ENCODE measurements at places on chromosomes 5 and 9. TPM values are rescaled to one million over a fixed set of nuclear protein-coding genes. Genes with fewer than 3 reads are reported as not detected.

Gene RASGEF1C
- polyA plus RNA-seq = 0.57 TPM

GRCh38 chr5:150637245-150638052 is 3.0 kb upstream of the SYNPO start:
- DNase-seq = no peak

Gene TMEM174
- polyA plus RNA-seq = 17.2 TPM

Gene UBLCP1
- polyA plus RNA-seq = 55.0 TPM

DNA sequence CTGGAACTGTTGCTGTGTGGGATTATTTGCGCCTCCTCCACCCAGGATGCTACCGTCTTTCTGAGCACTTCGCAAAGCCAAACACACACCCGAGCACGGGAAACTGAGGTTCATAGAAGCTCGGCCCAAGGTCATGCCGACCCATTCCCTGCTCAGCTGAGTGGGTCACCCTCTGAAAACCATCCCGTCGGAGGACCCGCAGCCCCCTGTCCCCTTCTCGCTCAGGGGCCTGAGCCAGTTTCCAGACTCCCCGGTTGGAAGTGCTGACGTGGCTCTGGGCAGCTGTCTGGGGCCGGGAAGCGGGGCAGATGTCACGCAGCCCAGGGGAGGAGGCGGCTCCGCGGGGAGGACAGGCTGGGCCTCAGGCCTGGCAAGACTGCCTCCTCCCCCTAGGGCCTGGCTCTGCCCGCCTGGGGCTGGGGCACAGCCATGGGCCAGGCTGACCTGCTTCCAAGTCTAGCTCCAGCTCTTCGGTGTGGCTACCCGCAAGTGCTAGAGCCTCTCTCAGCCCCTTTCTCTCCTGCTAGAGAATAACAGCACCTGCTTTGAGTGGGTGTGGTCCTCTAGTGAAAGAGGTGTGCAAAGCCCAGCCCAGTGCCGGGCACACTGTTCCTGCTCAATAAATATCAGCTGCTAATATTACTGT is 9.9 kb upstream of the CXXC5 start:
- DNase-seq = no peak

DNA sequence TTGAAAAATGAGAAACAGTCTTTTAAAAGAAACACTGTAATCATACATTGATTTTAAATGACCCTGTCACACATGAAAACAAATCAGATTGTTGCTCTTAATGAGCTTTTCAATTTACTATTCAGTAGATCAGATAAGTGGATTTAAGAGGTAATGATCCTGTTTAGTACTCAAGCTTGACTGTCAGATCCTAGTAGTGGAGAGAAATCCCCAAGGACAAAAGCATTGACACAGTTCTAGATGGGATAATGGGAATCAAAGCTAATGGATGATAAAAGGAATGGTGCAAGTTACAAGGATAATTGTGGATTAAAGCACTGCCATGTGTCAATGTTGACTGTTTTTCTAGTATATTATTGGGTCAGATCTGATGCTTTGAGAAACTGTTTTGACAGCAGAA is 142.3 kb upstream of the TLX3 start:
- no peak for DNase-seq

DNA sequence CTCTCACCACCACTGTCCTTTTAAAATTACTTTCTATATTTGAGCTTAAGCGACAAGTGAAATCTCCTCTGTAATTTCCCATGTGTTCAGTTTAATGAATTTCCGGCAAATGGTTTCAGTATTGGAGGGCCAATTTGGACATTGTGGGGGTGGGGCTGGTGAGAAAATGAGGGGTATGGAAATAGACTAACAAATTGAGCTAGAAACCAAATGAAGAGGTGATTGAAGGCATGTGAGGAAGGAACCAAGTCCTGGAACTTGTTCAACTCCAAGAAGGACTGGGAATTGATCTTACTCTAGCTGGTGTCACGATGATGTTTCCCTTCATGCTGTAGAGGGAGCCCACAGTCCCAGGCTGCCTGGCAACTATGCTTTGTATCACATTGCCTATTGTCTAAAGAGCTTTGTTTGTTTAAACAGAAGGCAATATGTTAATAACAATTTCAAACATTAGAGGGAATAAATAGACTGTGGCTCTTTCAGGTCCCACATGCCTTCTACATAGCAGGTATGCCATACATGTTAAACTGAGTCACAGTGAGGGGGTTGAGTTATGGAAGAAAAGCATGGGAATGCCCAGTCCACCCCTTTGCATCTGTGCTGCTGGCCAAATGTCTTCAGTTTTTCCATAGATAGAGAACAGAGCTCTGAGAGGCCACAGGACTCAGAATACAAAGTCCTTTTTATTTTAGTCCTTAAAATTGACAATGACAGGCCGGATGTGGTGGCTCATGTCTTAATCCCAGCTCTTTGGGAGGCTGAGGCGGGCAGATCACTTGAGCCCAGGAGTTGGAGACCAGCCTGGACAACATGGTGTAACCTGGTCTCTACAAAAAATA is 25.0 kb upstream of the MATR3 start:
- DNase-seq = no peak

Gene OMD
- 2.8 TPM for polyA plus RNA-seq

Gene SLU7
- 73.0 TPM for polyA plus RNA-seq

DNA sequence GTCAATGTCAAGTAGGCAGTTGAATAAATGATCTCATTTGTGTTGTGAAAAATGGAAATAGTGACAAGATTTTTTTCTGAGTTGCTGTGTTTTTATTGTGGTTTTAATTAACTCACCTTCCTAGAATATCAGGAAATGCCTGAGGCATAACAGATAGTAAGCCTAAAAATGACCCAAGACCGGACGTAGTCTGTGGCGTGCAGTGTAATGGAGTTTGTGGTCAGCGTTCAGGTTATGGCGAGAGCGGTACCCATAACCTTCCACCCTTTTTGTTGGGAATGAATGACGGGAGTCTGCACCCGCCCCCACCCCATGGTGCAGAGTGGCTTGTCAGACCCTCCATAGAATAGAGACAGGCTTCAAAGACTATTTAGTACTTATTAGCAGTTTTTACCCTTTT is 119.3 kb downstream of the GALNT10 start:
- DNase-seq = no peak

Gene PPP2R2B
- polyA plus RNA-seq = 15.4 TPM

- DNase-seq = no peak
Measured at GRCh38 chr5:181222630-181223057, 437 bp upstream of the TRIM41 start.

- DNase-seq = no peak
Measured at GRCh38 chr9:118674942-118675341, 694.3 kb downstream of the BRINP1 start.

DNA sequence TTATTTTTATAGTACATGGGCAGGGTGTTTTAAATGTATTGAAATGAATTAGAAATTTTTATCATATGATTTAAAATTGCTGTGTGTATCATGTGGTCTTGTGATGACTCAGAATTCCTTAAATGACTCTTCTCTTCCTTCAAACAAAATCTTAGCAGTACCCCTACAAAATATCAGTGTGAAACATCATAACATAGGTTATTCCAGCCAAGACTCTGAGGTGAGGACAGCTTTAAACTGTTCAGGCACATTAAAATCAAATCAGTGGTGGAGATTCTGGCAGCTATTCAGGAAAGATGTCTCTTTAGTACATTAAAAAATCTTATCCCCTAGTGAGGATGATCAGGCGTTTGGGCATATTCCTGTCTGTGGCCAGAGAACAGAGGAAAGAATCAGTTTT is 174.0 kb downstream of the MAN2A1 start:
- no peak for DNase-seq

Gene WDR38
- 0.35 TPM for polyA plus RNA-seq

GRCh38 chr9:82997476-82998140 is 65.3 kb downstream of the RASEF start:
- DNase-seq = no peak

- DNase-seq = peak; percentile 30
Measured at GRCh38 chr9:7273575-7273974, 515.8 kb downstream of the KDM4C start.

DNA sequence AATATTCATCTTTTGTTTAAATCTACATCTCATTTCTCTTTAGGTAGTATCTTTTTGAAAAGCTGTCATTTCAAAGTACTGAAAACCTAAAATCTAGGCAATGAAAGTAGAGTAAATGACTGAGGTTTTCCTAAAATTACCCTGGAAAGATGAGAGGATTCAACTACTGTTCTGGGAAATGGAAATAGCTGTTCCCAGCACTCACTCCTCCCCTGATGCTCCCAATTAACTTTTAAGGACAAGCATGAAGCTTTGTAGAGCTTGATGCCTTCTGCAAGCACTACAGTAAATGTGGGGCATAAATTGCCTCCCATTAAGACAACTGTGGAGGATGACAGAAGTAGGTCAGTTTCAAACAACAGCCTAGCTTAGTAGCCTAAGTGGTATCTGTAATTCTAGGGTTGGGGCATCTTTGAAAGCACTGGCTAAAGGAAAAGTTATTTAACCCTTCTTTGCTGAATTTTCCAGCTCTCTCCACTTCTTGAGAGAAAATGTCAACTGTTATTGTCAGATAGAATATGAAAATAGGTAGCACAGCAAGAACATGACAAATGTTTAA is 100.2 kb upstream of the GNA14 start:
- DNase-seq = no peak

GRCh38 chr9:26786564-26786963 is 106.0 kb downstream of the CAAP1 start:
- DNase-seq = no peak

- DNase-seq = no peak
Measured at GRCh38 chr5:172437445-172438318, 16.6 kb downstream of the SH3PXD2B start.

GRCh38 chr9:33506626-33507370 is 17.3 kb upstream of the ANKRD18B start:
- DNase-seq = no peak

DNA sequence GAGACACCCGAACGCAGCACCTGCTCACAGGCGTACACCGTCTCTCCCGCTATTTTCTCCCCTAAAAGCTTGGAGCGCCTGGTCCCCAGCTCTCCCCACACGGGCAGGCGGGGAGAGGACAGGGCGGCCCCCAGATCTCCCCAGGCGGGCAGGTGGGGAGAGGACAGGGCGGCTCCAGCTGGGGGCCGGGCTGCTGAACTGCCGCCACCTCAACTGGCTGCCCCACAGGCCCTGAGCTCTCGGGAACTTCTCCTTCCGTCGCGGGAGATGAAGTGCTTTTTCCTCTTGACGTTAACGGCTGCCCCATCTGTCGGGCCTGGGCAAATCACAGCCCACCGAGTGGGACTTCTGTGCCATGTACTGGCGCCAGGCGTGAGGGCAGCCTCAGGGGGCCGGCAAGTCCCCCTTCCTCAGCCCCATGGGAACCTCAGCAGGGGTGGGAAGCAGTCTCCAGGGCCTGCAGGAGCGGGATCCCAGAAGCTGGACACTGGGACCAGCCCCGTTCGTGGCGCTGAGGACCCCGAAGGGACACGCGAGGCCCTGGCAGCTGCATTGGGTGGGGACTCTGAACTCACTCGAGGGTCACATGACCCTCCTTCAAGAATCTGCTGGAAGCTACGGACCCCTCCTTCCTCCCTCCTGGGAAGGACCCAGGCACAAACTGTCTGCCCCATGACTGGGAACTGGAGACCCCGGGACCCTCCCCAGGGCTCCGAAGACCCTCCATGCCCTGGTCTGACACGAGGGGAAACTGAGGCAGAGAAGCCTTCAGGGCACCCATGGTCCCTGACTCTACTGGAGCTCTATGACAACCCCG is 5.7 kb upstream of the EGFL7 start:
- DNase-seq = no peak

DNA sequence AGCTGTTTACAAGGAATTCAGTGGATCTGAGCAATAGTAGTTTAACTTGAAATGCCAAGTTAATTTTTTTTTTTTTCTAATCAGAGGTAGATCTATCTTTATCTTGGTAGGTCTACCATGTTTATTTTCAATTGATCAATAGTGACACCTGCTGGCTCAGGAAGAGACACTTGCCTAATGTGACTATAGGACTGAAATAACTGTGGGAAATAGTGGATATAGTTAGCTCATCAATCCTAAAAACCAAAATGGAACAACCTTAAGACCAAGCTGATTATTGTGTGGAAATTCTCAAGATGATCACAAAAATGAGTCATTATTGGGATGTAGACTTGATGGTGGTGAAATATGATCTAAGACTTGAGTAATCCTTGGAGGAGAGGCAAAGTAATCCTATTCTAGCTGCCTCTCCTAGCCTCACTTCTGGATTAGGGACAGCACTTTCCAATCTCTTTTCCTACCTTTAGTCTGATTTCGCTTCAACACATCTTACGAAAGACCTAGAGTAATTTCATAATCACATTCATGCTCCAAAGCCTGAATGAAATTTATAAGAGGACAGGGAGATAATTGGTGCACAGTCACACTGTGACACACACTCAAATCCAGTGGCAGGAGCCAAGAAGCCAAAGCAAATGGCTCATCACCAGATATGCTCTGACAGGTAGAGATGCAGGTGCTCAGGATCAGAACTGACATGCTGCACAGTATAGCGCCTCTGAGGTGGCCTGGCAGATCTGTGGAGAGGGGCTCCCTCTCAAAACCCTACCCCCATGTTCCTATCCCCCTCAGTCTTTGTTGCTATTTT is 156.3 kb downstream of the HMHB1 start:
- no peak for DNase-seq

Gene PTPRD
- 114 TPM for polyA plus RNA-seq

Gene PLEKHG4B
- polyA plus RNA-seq = 14.6 TPM

GRCh38 chr5:173833196-173833985 is 54.8 kb upstream of the CPEB4 start:
- DNase-seq = no peak

Gene GNAQ
- 65.1 TPM for polyA plus RNA-seq

DNA sequence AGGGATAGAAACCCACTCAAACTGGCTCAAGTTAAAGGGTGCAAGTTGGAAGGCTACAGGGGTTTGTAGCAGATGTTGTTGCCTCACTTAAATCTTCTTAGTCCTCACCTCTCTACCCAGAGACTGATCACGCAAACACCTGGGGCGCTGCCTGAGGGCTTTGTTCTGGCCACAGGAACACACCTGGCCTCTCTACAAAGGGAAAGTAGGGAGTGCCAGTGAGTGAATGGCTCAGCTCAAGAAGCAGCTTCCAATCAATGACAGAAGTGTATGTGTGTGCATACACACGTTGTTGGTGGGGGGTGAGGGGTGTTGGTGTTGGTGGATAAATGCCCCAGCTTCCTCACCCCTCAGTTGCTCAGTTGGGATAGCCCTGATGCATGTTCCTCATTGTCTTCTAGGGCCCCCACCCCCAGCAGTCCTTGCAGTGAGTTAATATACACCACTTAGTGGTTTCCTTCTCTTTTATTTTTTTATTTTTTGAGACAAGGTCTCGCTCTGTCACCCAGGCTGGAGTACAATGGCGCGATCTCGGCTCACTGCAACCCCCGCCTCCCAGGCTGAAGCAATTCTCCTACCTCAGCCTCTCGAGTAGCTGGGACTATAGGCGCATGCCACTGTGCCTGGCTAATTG is 30.6 kb upstream of the CTNNA1 start:
- DNase-seq = no peak

All from renal cortex interstitium (tissue), 15 donors.